ENCODE measurements at places on chromosomes 11 and 22. TPM values are rescaled to one million over a fixed set of nuclear protein-coding genes. Genes with fewer than 3 reads are reported as not detected.

OR8B12 gene
- total RNA-seq, result not detected

CRYBB1 gene
- 0.85 TPM for total RNA-seq

DNA sequence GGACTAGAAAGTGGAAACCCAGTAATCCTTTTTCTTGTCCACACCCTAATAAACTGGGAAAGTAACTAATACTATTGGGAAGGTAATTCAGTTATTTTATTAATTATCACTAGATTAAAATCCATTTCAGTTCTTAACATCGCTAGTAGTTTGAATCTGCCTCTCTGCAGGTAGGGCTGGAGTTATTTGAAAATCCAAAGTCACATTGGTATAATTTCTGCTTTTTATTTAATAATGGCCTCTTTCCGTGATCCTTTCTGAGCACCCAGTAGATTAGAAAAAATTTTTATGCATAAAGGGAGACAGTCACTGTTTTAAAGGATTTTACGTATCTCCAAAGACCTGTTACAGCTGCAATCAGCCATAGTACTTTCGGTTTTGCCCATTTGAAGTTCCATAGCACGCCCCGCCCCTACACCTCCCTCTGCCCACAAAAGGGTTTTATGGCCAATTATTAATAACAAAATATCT, 605 bp upstream of the COPB1 start:
- no peaks in the 10 kb centered on the region for H3K4me1 ChIP-seq
- no peaks in the 10 kb centered on the region for H3K27me3 ChIP-seq
- peaks cover 10% of the 10 kb centered on the region for H3K36me3 ChIP-seq
- peak overlapping the region; percentile 93 for H3K27ac ChIP-seq
- DNase-seq, result peak; percentile 76

GRCh38 chr11:118998388-118998717, 415 bp downstream of the CENATAC start:
- DNase-seq, result no peak
- no peaks in the 10 kb centered on the region for H3K27me3 ChIP-seq
- H3K27ac ChIP-seq, result peak overlapping the region; percentile 73

GRCh38 chr11:19352072-19352770, 111.5 kb upstream of the E2F8 start:
- H3K27ac ChIP-seq, result no peak overlapping the region
- no peak for DNase-seq
- no peak overlapping the region for H3K4me3 ChIP-seq
- no peaks in the 10 kb centered on the region for H3K36me3 ChIP-seq
- no peaks in the 10 kb centered on the region for H3K4me1 ChIP-seq

DNA sequence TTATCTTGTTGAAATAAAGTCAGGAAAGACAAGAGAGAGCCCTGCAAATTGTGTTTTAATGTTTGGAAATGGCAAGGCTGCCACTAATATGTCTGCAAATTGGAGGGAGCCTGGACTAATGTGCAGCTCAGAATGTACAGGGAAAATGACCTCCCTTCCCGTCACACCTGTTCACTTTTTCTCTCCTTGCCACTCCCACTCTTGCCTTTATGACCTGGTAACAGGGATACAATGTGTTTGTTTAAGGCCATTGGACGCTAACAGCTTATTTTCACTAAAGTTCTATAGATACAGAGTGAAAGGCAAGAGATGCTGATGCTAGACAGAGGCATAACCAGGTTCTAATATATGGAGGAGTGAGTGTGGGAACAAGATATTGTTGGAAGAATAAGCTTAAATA, 203.9 kb downstream of the RAB38 start:
- DNase-seq, result no peak
- no peaks in the 10 kb centered on the region for H3K27me3 ChIP-seq
- H3K4me3 ChIP-seq, result no peak overlapping the region
- no peak overlapping the region for H3K27ac ChIP-seq

DNA sequence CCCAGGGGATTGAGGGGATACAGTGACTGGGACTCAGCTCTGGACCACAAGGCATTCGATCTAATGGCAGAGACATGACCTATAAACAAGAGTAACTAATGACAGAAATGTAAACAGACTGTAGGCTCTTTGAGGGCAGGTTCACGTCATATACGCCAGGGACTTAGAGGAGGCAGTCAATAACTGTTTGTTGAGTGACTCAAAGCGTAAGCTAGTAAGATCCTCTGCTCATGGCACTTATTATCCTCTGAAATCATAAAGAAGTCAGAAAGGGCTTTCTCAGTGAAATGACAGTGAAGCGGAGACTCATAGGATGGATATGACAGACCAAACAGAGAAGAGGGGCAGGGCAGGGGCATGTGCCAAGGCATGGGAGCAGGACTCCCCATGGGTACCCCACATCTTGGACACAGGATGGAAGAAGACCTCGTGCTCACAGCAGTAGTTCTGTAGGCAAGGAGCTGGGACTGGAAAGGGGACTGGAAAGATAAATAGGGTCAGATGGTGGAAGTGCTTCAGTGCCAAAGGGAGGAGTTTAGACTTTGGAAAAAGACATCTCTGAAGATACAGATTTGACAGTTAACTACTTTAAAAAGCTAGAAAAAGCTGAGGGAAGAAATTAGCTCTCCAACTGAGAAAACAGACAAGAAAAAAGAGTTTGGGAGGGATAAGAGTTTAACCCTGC, 72.7 kb downstream of the SLC1A2 start:
- H3K27me3 ChIP-seq, result no peaks in the 10 kb centered on the region
- H3K4me3 ChIP-seq, result no peak overlapping the region
- no peak for DNase-seq
- no peak overlapping the region for H3K27ac ChIP-seq
- no peaks in the 10 kb centered on the region for H3K4me1 ChIP-seq

GRCh38 chr22:44968736-44969135, 41.1 kb downstream of the PHF21B start:
- no peak overlapping the region for H3K4me3 ChIP-seq
- peaks cover 4% of the 10 kb centered on the region for H3K4me1 ChIP-seq
- H3K27me3 ChIP-seq, result no peaks in the 10 kb centered on the region
- H3K27ac ChIP-seq, result no peak overlapping the region
- H3K36me3 ChIP-seq, result no peaks in the 10 kb centered on the region

FGF3 gene
- 0.19 TPM for total RNA-seq

LIF gene
- total RNA-seq, result 0.90 TPM

- DNase-seq, result no peak
- H3K36me3 ChIP-seq, result no peaks in the 10 kb centered on the region
- H3K4me3 ChIP-seq, result no peak overlapping the region
- no peak overlapping the region for H3K27ac ChIP-seq
- no peaks in the 10 kb centered on the region for H3K4me1 ChIP-seq
These were observed 108.3 kb downstream of the PKNOX2 start for GRCh38 chr11:125272821-125273220.

DNA sequence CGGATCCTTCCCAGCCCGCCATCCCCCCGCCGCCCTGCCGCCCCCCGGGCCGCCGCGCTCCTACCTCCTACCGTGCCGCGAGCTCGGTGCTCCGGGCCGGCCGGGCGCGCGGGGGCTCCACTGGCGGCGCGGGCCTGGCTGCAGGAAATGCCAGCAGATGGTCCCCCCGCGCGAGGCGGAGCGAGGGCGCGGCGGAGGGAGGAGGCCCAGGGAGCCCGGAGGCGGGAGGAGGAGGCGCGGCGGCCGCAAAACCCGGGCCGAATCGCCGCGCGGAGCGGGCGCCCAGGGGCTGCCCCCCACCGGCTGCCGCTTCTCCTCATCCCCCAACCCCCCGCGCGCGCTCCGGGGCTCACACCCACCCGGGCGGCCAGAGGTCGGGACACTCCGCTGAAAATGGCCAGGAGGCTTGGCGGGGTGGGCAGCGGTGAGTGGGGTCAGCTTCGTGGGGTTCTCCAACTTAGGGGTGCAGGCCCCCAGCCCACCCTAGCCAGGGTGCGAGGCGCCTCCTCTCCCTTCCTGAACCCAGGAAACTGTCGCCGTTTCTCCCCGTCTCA, at the start of gene OSBPL5:
Gene OSBPL5, minus strand, starts transcription at position 159 of the 554 bp plus-strand sequence. CDS start 36,162 bp downstream, outside the sequence.
- H3K36me3 ChIP-seq, result peaks cover 6% of the 10 kb centered on the region
- H3K4me3 ChIP-seq, result peak within 1 kb of the TSS; percentile 98
- peaks cover 13% of the 10 kb centered on the region for H3K27me3 ChIP-seq
- peak; percentile 65 for DNase-seq
- peak within 1 kb of the TSS; percentile 91 for H3K27ac ChIP-seq
- peaks cover 64% of the 10 kb centered on the region for H3K4me1 ChIP-seq

GRCh38 chr11:124814739-124815138, 14.5 kb upstream of the MSANTD2 start:
- no peaks in the 10 kb centered on the region for H3K4me1 ChIP-seq
- no peak overlapping the region for H3K27ac ChIP-seq
- no peaks in the 10 kb centered on the region for H3K36me3 ChIP-seq
- no peak for DNase-seq
- peaks cover 10% of the 10 kb centered on the region for H3K27me3 ChIP-seq

BTBD18 gene
- under 0.01 TPM for total RNA-seq

GRCh38 chr11:15663777-15664218, 549.1 kb downstream of the INSC start:
- no peak overlapping the region for H3K27ac ChIP-seq
- no peaks in the 10 kb centered on the region for H3K27me3 ChIP-seq
- H3K36me3 ChIP-seq, result no peaks in the 10 kb centered on the region
- no peak overlapping the region for H3K4me3 ChIP-seq
- H3K4me1 ChIP-seq, result no peaks in the 10 kb centered on the region

GRCh38 chr11:35242412-35243242, 103.7 kb downstream of the CD44 start:
- no peak overlapping the region for H3K27ac ChIP-seq
- H3K27me3 ChIP-seq, result no peaks in the 10 kb centered on the region
- DNase-seq, result no peak
- H3K36me3 ChIP-seq, result no peaks in the 10 kb centered on the region
- no peaks in the 10 kb centered on the region for H3K4me1 ChIP-seq
- H3K4me3 ChIP-seq, result no peak overlapping the region

OR5D14 gene
- total RNA-seq, result not detected

GRCh38 chr11:106724293-106724892, 293.9 kb downstream of the GUCY1A2 start:
- H3K4me1 ChIP-seq, result no peaks in the 10 kb centered on the region
- H3K4me3 ChIP-seq, result no peak overlapping the region
- H3K36me3 ChIP-seq, result no peaks in the 10 kb centered on the region
- no peaks in the 10 kb centered on the region for H3K27me3 ChIP-seq

DNA sequence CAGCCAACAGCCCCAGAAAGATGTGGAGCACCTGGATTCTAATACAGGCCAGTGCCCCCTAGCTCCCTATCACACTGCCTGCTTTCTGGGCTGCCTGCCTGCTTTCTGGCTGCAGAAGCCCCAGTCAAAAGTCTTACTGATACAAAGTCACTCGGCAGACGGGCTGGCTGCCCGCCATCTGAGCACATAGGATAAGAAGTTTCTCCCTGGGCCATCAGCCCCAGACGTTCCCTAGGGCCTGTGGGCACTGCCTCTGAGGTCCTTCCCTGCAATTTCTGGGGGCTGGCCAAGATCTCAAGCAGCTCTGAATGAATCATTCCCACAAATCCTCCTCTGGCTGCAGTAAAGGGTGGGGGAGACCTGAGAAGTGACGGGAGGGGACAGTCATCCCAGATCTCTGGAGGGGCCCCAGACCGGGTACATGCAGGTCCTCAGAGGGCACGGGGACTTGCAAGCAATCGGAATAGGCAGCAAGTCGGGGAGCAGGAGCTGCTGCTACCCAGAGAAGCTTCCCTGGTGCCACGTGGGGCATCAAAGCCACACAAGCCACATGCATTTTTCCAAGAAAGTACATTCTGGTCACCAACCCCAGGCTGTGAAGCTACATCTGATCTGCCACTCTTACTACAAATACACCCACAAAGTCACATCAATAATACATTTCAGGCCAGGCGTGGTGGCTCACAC, 4.7 kb downstream of the TPST2 start:
- peaks cover 4% of the 10 kb centered on the region for H3K4me1 ChIP-seq
- no peak overlapping the region for H3K4me3 ChIP-seq
- DNase-seq, result no peak
- H3K27me3 ChIP-seq, result no peaks in the 10 kb centered on the region
- peaks cover 9% of the 10 kb centered on the region for H3K36me3 ChIP-seq
- H3K27ac ChIP-seq, result no peak overlapping the region

GRCh38 chr11:64181506-64182411, 4.2 kb upstream of the STIP1 start:
- H3K36me3 ChIP-seq, result peaks cover 3% of the 10 kb centered on the region
- peak overlapping the region; percentile 65 for H3K27ac ChIP-seq
- DNase-seq, result peak; percentile 58
- H3K4me1 ChIP-seq, result peaks cover 7% of the 10 kb centered on the region
- H3K4me3 ChIP-seq, result no peak overlapping the region

GRCh38 chr11:117818041-117818873, 6.3 kb downstream of the FXYD2 start:
- peaks cover 35% of the 10 kb centered on the region for H3K4me1 ChIP-seq
- DNase-seq, result no peak
- no peaks in the 10 kb centered on the region for H3K27me3 ChIP-seq
- H3K36me3 ChIP-seq, result no peaks in the 10 kb centered on the region

GRCh38 chr11:128694618-128695481, 978 bp downstream of the FLI1 start:
- H3K36me3 ChIP-seq, result no peaks in the 10 kb centered on the region
- peaks cover 40% of the 10 kb centered on the region for H3K27me3 ChIP-seq
- H3K4me3 ChIP-seq, result peak overlapping the region; percentile 79
- DNase-seq, result no peak
- H3K4me1 ChIP-seq, result peaks cover 65% of the 10 kb centered on the region

- H3K4me3 ChIP-seq, result no peak overlapping the region
- no peaks in the 10 kb centered on the region for H3K27me3 ChIP-seq
- no peak for DNase-seq
These were observed 65.5 kb downstream of the BCR start for GRCh38 chr22:23245799-23246136.

DNA sequence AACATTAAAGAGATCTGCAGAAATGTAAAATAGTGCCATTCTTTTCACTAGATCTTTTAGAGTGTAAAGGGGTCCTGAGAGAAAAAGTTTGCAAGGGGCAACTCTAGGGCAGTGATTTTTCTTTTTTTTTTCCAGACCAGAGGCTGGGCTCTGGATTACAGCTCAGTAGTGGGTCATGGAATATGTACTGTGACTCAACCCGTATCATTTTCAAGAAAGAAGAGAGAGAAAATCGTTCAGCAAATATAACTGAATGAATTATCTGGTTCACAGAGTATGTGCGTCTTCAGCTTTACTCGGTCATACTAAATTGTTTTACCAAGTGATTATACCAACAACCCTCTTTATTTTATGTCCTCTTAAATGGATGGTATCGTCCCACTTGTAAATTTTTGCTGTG, 3.8 kb downstream of the CEP57 start:
- no peaks in the 10 kb centered on the region for H3K27me3 ChIP-seq
- H3K27ac ChIP-seq, result no peak overlapping the region
- H3K4me3 ChIP-seq, result no peak overlapping the region

- no peak for DNase-seq
- H3K27me3 ChIP-seq, result no peaks in the 10 kb centered on the region
- peaks cover 12% of the 10 kb centered on the region for H3K36me3 ChIP-seq
- H3K4me3 ChIP-seq, result no peak overlapping the region
- no peaks in the 10 kb centered on the region for H3K4me1 ChIP-seq
- no peak overlapping the region for H3K27ac ChIP-seq
These were observed 11.2 kb downstream of the AMBRA1 start for GRCh38 chr11:46582588-46582987.

GRCh38 chr11:3217818-3218482, 663 bp downstream of the MRGPRG start:
- H3K36me3 ChIP-seq, result no peaks in the 10 kb centered on the region
- H3K4me1 ChIP-seq, result peaks cover 20% of the 10 kb centered on the region
- DNase-seq, result no peak
- H3K27me3 ChIP-seq, result peaks cover 3% of the 10 kb centered on the region

MAPK8IP2 gene
- total RNA-seq, result 0.33 TPM

- peaks cover 23% of the 10 kb centered on the region for H3K4me1 ChIP-seq
- H3K27me3 ChIP-seq, result peaks cover 48% of the 10 kb centered on the region
- DNase-seq, result no peak
These were observed 3.8 kb downstream of the FJX1 start for GRCh38 chr11:35622070-35622469.

GRCh38 chr11:7019500-7020182, 505 bp downstream of the ZNF214 start:
- H3K27me3 ChIP-seq, result peaks cover 31% of the 10 kb centered on the region
- no peaks in the 10 kb centered on the region for H3K36me3 ChIP-seq
- H3K4me3 ChIP-seq, result peak overlapping the region; percentile 22
- H3K27ac ChIP-seq, result no peak overlapping the region
- peaks cover 2% of the 10 kb centered on the region for H3K4me1 ChIP-seq
- no peak for DNase-seq
